MG63 (cell line): ENCODE measurements at places on chromosomes 2 and 18. TPM values are rescaled to one million over a fixed set of nuclear protein-coding genes. Genes with fewer than 3 reads are reported as not detected.

IL1R1 gene
- 0.82 and 1.4 TPM in 2 replicates for total RNA-seq

DNA sequence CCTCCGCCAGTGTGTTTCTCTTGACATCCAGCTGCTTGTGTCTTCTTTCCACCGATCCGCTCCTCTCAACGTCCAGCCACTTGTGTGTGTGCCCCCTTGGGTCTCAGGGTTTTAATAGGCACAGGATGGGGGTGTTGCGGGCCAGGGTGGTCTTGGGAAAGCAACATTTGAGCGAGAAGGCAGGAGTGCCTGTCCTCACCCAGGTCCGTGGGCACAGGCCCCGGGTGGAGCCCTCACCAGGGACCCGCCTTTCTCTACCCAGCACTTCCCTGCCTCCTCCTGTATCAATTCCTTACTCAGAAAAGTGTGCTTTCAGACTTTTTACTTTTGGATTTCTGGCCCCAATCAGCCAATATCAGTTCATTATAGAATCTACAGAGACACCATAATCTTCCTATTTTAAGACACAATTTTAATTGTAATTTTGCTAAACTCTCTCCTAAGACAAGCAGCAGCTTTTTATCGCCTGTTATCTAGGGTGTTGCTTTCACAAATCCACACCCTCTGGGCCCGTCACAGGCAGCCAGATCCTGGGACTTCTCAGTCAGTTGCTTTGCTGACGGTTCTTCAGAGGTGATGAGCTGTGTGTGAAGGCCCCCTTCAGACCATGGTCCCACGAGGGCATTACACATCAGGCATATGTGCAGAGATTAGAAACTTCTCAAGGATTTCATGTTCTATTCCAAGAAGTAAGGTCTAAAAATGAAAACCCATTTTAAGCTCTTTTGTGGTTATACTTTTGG is 96.0 kb upstream of the FHL2 start:
- DNase-seq, result no peak

PAX3 gene
- total RNA-seq, result 9.4 and 15.2 TPM in 2 replicates

AKAIN1 gene
- not detected in 2 replicates for total RNA-seq

DNA sequence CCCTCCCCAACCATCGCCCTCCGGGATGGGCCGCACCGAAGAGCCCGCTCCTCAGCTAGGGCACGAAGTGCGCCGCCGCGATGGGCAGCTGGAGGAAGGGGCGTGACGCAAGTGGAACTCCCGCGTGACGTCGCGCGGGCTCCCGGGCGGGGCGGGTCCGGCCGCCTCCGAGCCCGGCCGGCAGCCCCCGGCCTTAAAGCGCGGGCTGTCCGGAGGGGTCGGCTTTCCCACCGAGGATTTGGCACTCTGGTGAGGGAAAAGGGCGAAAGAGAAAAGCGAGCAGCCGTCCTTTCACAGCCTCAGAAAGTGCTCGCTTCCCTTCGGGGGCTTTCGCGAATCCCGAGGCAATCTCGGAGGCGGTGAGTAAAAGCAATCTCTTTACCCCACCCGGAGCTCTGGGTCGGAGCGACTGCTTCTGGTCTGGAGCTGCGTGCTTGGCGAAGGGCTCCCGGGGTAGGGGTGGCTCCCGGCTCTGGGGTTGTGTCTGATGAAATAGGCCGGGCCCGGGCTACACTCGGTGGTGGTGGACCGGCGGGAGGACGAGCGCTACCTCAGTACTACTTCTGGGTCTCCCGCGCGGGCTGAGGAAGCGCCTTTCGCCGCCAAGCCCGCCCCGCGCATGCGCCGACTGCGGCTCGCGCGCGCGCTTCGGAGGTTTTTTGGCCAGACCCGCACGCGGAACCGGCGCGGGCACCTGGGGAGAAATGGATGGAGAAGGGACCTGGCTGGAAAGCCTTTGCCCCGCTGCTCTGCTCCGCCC is at the start of gene RBBP8:
Gene RBBP8 (plus strand): TSS at position 123 of the 760 bp plus-strand sequence. CDS start 3,524 bp downstream, outside the sequence.
- DNase-seq, result peak; percentile 79
